IMR-90 (cell line): ENCODE measurements at places on chromosomes 1 and 21. TPM values are rescaled to one million over a fixed set of nuclear protein-coding genes. Genes with fewer than 3 reads are reported as not detected.

GRCh38 chr1:65844296-65844695 lies 51.6 kb downstream of the PDE4B start:
- H3K27me3 ChIP-seq = no peaks in the 10 kb centered on the region
- H3K4me1 ChIP-seq = peaks cover 2% of the 10 kb centered on the region; the same call in 1 of the 2 replicates
- H3K36me3 ChIP-seq = no peaks in the 10 kb centered on the region
- no peak overlapping the region for H3K27ac ChIP-seq

The COL18A1 gene
- 4.3 and 6.7 TPM in 2 replicates for total RNA-seq

GRCh38 chr1:24830680-24831272 lies 85.5 kb downstream of the CLIC4 start:
- no peak overlapping the region for H3K27ac ChIP-seq
- H3K27me3 ChIP-seq = no peaks in the 10 kb centered on the region
- H3K36me3 ChIP-seq = peaks cover 1% of the 10 kb centered on the region; the same call in 1 of the 2 replicates
- peak; percentile 79 for DNase-seq

The CR1 gene
- not detected in 2 replicates for total RNA-seq

The HSD3B2 gene
- not detected in 2 replicates for total RNA-seq

GRCh38 chr1:1758692-1759455 lies 19.4 kb downstream of the NADK start:
- H3K4me3 ChIP-seq = no peak overlapping the region
- no peaks in the 10 kb centered on the region for H3K27me3 ChIP-seq
- H3K4me1 ChIP-seq = no peaks in the 10 kb centered on the region
- no peak overlapping the region for H3K27ac ChIP-seq

DNA sequence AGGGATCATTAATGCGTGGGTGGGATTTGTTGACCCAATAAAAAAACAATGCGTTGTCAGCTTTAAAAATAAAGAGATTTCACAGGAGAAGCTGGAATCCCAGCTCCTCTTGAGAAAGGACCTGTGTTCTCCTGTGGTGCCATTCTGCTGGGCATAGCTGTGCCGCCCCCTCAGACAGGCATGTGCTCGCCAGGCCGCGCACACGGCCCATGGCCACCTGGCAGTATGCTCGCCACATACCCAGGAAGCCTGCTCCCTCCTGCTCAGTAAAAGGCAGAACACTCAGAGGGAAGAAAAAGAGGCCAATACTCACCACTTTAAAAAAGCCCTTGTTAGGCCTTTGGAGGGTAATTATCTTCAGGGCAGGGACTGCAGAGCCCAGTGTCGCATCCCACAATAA lies 13.1 kb downstream of the THAP3 start:
- H3K27me3 ChIP-seq = no peaks in the 10 kb centered on the region
- H3K4me1 ChIP-seq = peaks cover 2% of the 10 kb centered on the region; the same call in 1 of the 2 replicates
- no peak overlapping the region for H3K27ac ChIP-seq
- no peak overlapping the region for H3K4me3 ChIP-seq

GRCh38 chr1:85134583-85135391 lies 66.0 kb downstream of the SYDE2 start:
- peaks cover 9% of the 10 kb centered on the region for H3K4me1 ChIP-seq
- no peaks in the 10 kb centered on the region for H3K27me3 ChIP-seq
- peak; percentile 86 for DNase-seq
- H3K27ac ChIP-seq = peak overlapping the region; percentile 84; the same call in 1 of the 2 replicates

The CD58 gene
- 5.4 and 6.4 TPM in 2 replicates for total RNA-seq

The CALML6 gene
- not detected in 2 replicates for total RNA-seq

DNA sequence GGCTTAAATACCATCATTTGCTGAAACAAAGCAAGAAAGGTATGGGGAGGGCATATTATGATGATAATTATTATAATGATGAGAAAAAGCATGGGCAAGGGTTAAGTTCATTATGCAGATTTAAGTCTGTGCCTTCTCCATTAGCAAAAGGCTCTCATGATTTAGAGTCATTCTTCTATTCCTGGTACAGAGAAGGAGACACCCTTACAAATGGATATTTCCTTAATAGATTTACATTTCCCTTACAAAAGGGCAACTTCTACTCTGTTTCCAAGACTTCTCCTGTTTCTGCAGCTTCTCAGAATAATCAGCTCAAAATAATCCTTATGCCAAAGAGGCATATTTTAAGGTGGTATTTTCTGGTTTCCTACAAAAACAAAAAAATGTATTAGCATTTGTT lies 121.1 kb upstream of the CAMK1G start:
- no peak overlapping the region for H3K4me3 ChIP-seq
- no peak overlapping the region for H3K27ac ChIP-seq
- no peaks in the 10 kb centered on the region for H3K27me3 ChIP-seq

- no peaks in the 10 kb centered on the region for H3K4me1 ChIP-seq
- H3K27me3 ChIP-seq = no peaks in the 10 kb centered on the region
- peak; percentile 76 for DNase-seq
- no peaks in the 10 kb centered on the region for H3K36me3 ChIP-seq
- no peak overlapping the region for H3K4me3 ChIP-seq
- H3K27ac ChIP-seq = no peak overlapping the region
These were observed 39.6 kb downstream of the MAP10 start for GRCh38 chr1:232844791-232845190.

DNA sequence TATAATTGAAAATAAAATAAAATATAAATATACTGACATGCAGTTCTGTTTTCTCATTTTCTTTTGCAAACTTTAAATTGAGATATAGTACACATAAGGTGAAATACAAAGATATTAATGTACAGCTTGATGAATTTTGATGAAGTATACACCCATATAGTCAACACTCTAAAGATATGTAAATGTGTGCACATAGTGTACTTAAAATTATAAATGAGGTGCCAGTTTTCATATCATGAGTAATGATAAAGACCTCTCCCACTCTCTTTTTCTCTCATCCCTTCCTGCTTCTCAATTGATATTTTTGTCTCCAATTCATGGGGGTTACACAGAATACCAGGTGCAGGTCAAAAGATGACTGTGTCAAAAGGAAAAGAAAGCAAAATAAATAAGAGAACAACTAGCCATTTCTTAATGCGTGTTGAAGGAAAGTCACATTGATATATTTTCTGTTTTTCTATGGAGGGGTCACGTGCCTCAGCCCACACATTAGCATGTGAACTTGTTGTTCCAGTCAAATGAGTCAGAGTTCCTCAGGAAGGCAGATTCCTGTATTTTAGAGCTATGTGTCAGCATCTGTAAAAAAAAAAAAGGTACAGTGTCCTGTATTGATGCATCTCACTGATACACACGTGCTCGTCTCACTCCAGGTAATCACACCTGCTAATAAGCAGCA lies 64.3 kb upstream of the HOOK1 start:
- H3K4me1 ChIP-seq = peaks cover 4% of the 10 kb centered on the region
- no peaks in the 10 kb centered on the region for H3K27me3 ChIP-seq
- peak overlapping the region; percentile 62; the same call in 1 of the 2 replicates for H3K27ac ChIP-seq

DNA sequence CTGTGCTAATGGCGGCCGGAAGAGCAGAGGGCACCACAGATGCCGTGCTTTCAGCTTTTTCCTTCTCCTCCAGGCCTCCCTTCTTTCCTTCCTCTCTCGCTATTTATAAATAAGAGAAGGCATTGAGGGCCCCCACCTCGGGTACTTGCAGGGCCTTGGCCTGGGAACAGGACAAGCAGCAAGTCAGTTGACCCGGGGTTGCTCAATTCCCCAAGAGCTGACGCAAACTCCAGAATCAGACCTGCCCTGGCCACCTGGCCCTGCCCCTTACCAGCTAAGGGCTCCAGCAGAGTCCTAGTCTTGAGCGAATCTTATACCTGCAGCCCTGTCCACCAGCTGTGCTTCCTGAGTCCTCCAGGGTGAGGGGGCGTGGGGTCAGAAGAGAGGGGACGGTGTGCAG lies 13.5 kb downstream of the TNFRSF1B start:
- no peak for DNase-seq
- no peak overlapping the region for H3K4me3 ChIP-seq
- H3K36me3 ChIP-seq = no peaks in the 10 kb centered on the region

GRCh38 chr1:27596261-27596660 lies 7.7 kb downstream of the AHDC1 start:
- peaks cover 3% of the 10 kb centered on the region; the same call in 1 of the 2 replicates for H3K36me3 ChIP-seq
- DNase-seq = no peak
- H3K4me1 ChIP-seq = peaks cover 68% of the 10 kb centered on the region
- H3K27me3 ChIP-seq = no peaks in the 10 kb centered on the region

GRCh38 chr1:206578068-206578977 lies 33.9 kb downstream of the EIF2D start:
- H3K27ac ChIP-seq = no peak overlapping the region
- H3K27me3 ChIP-seq = no peaks in the 10 kb centered on the region
- no peaks in the 10 kb centered on the region for H3K36me3 ChIP-seq
- peaks cover 4% of the 10 kb centered on the region; the same call in 1 of the 2 replicates for H3K4me1 ChIP-seq
- DNase-seq = peak; percentile 51

GRCh38 chr1:17403081-17403480 lies 31.1 kb downstream of the PADI6 start:
- peaks cover 2% of the 10 kb centered on the region for H3K36me3 ChIP-seq
- no peak overlapping the region for H3K27ac ChIP-seq
- DNase-seq = no peak

GRCh38 chr1:55107101-55107500 lies 67.8 kb downstream of the PCSK9 start:
- DNase-seq = no peak
- H3K27me3 ChIP-seq = no peaks in the 10 kb centered on the region
- peaks cover 33% of the 10 kb centered on the region for H3K36me3 ChIP-seq
- no peaks in the 10 kb centered on the region for H3K4me1 ChIP-seq
- H3K27ac ChIP-seq = no peak overlapping the region
- no peak overlapping the region for H3K4me3 ChIP-seq

GRCh38 chr1:10051656-10052055 lies 18.9 kb downstream of the UBE4B start:
- no peak for DNase-seq
- H3K36me3 ChIP-seq = peaks cover 2% of the 10 kb centered on the region; the same call in 1 of the 2 replicates
- H3K27me3 ChIP-seq = no peaks in the 10 kb centered on the region

DNA sequence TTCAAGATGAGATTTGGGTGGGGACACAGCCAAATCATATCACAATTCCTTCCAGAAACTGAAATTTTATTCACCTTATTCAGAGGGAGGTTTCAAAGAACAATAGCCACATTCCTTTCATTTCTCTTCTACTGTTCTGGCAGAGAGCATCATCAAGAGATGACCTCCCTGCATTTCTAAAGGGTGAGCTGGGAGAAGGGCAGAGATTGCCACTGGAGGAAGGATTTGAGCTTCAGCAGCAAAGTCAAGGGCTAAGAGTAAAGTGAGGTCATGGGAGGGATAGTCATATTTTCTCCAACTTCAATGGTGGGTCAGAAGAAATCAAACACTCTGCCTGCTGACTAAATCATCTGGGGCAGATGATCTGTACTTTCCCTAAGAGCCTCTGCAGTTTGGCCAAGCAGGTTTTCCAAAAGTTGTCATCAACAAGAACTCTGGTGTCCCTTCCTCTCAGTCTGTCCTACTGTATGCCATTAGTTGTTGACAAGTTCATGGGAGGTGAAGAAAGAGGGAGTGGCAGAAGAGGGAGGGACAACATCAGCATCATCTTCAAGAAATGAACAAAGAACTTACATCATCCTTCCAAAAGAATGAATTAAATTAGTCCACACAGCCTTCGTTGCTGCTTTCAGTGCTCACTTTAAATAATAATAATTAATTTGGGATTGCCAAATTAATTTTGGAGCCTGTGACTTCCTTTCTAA lies 298.3 kb downstream of the ASTN1 start:
- no peaks in the 10 kb centered on the region for H3K4me1 ChIP-seq
- DNase-seq = no peak
- no peaks in the 10 kb centered on the region for H3K36me3 ChIP-seq
- H3K27me3 ChIP-seq = no peaks in the 10 kb centered on the region
- no peak overlapping the region for H3K4me3 ChIP-seq

DNA sequence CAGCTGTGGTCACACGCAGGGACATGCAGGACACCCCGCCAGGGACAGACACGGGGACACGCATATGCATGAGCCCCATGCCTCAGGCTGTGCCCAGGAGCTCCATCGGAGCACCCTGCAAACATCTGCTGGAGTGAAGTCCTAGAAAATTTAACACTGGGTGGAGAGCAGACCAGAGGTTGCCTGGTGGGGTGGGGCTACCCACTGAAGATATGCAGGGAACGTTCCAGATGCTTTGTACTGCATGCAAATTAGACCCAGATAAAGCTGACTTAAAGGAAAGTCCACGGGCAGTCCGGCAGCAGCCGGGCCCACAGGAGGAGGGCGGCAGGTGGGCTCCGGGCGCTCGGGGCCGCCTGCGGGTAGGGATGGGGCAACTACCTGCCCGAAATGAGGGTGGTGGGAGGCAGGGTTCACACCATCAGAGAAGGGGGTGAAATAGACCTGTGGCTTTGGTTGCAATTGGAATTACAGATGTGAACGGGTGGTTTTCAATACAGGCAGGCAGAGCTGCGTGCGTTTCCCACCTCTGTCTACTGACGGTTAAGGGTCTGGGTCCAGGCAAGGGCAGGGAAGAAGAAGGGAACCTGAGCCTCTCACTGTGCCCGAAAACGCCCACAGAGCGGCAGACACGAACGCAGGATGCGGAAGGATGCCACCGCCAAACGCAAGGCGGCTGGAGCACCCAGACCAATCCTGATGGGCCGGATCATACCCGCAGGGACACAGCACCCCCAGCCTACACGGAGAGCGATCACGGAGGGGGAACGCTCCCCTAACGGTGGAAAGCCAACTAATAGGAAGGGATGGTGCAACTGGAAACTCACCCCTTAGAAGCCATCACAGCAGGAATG lies 21.0 kb downstream of the CFAP74 start:
- H3K4me3 ChIP-seq = no peak overlapping the region
- peaks cover 5% of the 10 kb centered on the region; the same call in 1 of the 2 replicates for H3K27me3 ChIP-seq
- no peaks in the 10 kb centered on the region for H3K36me3 ChIP-seq
- H3K4me1 ChIP-seq = no peaks in the 10 kb centered on the region
- no peak overlapping the region for H3K27ac ChIP-seq

DNA sequence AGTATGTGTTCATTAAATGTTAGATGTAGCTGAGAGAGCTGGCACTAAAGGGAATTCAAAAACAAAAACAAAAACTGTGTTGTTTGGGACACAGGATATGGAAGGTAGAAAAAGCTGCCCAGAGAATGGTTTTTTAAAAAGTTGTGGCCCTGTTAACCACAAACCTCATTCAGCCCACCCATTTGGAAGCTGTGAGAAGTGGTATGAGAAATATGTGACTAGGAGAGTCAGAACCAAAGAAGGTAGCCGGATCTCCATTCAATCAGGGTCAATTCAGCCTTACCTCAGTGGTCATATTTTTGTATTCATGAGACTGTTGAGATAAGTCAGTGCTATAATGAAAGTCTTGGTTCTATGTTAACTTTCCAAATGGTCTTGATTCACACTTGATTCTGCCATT lies 29.8 kb upstream of the CACYBP start:
- no peaks in the 10 kb centered on the region for H3K36me3 ChIP-seq
- DNase-seq = no peak
- no peak overlapping the region for H3K4me3 ChIP-seq
- no peak overlapping the region for H3K27ac ChIP-seq
- peaks cover 8% of the 10 kb centered on the region; the same call in 1 of the 2 replicates for H3K27me3 ChIP-seq
- H3K4me1 ChIP-seq = no peaks in the 10 kb centered on the region

- no peak overlapping the region for H3K27ac ChIP-seq
- H3K4me1 ChIP-seq = no peaks in the 10 kb centered on the region
- no peaks in the 10 kb centered on the region for H3K27me3 ChIP-seq
These were observed 3.3 kb downstream of the ALDH9A1 start for GRCh38 chr1:165695031-165695430.

- peak; percentile 55 for DNase-seq
- H3K27me3 ChIP-seq = no peaks in the 10 kb centered on the region
- no peak overlapping the region for H3K4me3 ChIP-seq
- peaks cover 8% of the 10 kb centered on the region for H3K36me3 ChIP-seq
- H3K27ac ChIP-seq = no peak overlapping the region
These were observed 5.4 kb downstream of the VPS45 start for GRCh38 chr1:150072959-150073358.

- no peak overlapping the region for H3K27ac ChIP-seq
- H3K4me1 ChIP-seq = peaks cover 12% of the 10 kb centered on the region
- H3K36me3 ChIP-seq = no peaks in the 10 kb centered on the region
- DNase-seq = peak; percentile 57
- H3K27me3 ChIP-seq = no peaks in the 10 kb centered on the region
These were observed 32.7 kb upstream of the TMEM125 start for GRCh38 chr1:43237121-43237520.

The MRPL24 gene
- total RNA-seq = 65.3 and 68.8 TPM in 2 replicates
